Hippocampal formation (tissue), 2 donors: ENCODE measurements at places on chromosomes 16 and 17.

- DNase-seq, result no peak
Measured at GRCh38 chr17:81901167-81902022, 643 bp upstream of the NPB start.

DNA sequence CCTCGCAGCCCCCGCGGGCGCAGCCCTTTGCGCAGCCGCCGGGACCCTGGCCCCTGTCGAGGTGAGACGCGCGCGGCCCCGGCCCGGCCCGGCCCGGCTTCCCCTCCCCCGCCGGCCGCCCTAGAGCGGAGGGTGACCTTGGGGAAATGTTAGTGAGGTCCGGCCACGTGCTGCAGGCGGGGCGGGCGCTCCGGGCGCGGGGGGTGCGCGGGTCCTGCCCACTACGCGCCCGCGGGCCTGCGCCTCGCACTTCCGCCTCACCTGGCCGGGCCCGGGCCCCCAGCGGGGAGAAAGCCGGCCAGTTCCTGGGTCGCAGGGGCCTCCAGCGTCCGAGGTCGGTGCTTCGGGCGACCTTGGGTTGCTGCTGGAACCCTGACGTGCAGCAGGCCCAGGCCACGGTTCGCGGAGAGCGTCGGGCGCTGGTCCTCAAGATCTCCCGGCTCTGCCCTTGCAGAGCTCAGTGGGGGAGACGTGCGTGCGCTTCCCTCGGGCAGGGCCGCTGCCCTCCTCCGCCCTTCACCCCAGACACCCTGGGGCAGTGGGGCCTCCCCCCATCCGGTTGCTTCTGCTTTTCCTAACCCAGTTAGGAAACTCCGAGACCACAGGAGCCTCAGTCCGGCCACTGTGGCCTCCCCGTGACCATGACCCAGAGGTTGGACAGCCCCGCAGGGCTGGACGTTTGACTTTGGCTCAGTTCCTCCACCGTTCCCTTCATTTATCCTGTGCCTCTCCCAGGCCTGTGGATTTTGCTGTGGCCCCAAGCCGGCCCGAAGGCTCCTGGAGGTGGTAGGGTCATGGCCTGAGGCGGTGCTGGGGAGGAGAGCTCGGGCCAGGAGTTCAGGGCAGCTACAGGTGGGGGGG is 791 bp downstream of the MCRIP2 start:
- DNase-seq, result no peak

DNA sequence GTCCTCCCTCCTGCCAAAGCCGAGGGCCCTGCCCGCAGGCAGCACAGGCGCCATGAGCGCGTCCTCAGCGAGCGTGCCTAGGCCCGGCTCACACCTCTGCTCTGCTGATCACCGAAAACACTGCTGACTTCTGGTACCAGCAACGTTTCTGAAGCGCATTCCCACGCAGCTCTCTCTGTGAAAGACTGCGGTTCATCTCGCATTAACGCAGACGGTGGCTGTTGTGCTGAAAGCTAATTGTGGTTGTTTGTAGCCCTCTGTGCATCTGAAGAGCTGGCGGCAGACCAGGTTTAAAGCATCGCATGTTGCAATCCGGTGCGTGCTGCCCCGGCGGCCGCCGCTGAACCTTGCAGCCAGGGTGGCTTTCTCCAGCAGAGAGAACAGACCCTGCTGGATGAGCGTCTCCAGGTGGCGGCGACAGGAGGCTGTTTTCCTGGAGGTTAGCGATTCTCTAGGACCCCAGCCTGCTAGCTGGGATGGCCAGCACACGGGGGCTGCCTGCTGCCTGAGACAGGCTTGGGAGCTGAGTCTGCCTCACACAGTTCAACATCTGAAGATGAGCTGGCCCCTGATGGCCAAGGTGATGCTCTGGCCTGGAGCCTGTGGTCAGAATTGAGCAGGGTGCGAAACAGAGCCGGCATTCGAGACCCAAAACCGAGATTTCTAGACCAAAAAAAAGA is 49.8 kb upstream of the CHMP6 start:
- no peak for DNase-seq

DNA sequence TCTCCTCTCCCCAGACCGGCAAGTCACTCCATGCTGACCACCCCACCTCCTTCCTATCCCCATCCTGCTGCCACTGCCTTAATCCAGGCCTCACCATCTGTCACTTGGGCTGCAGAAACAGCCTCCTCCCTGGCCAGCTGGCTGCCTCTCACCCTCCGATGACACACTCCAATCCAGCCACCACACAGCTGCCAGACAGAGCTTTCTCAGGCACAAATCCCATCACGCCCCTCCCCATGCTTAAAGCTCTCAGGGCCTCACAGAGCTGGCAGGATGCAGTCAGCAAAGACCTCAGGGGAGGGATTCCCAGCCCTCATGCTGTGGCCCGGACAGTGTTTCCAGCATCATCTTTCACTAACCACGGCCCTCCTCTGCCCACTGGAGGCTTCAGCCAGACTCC is 13.7 kb downstream of the CAMKK1 start:
- DNase-seq, result no peak

GRCh38 chr17:10265100-10265810 is 66.8 kb upstream of the GAS7 start:
- no peak for DNase-seq

GRCh38 chr17:5485270-5486205 is at the start of gene DERL2:
Gene DERL2, minus strand, starts transcription at chr17:5486178. Its CDS starts 17 bp downstream, at chr17:5486161.
- no peak for DNase-seq

DNA sequence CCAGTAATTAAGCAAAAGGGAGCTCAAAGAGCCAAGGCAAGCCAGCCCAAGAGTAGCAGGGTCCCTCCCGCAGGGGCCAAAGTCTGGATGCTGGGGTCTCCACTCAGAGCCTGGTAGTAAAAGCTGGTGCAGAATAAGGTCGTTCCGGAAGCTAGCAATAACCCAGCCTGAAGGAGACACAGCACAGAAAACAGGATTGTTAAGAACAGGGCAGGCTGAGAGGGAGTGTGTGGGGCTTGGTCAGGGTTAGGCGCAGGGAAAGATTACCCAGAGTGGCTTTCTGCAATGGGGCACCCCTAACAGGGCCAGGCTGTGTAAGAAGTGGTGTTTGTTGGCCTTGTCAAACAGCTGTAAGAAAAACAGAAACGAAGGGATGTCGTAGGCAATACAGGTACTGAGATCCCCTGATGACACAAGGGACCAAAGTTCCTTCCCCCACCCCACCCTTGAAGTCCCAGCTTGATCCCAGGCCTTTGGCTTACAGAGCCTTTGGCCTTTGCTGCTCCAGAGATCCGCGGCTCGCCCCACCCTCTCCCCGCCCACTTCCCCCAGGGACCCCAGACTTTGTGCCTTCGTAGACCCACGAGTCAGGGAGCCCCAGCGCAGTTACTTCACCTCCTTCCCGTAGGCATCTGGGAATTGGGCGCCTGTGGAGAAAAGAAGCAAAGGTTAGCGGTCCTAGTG is 712 bp downstream of the TMEM256 start:
- no peak for DNase-seq
